ENCODE measurements at places on chromosomes 11 and 22. TPM values are rescaled to one million over a fixed set of nuclear protein-coding genes. Genes with fewer than 3 reads are reported as not detected.

GRCh38 chr11:17760102-17761029 is 25.8 kb downstream of the KCNC1 start:
- no peak for DNase-seq

DNA sequence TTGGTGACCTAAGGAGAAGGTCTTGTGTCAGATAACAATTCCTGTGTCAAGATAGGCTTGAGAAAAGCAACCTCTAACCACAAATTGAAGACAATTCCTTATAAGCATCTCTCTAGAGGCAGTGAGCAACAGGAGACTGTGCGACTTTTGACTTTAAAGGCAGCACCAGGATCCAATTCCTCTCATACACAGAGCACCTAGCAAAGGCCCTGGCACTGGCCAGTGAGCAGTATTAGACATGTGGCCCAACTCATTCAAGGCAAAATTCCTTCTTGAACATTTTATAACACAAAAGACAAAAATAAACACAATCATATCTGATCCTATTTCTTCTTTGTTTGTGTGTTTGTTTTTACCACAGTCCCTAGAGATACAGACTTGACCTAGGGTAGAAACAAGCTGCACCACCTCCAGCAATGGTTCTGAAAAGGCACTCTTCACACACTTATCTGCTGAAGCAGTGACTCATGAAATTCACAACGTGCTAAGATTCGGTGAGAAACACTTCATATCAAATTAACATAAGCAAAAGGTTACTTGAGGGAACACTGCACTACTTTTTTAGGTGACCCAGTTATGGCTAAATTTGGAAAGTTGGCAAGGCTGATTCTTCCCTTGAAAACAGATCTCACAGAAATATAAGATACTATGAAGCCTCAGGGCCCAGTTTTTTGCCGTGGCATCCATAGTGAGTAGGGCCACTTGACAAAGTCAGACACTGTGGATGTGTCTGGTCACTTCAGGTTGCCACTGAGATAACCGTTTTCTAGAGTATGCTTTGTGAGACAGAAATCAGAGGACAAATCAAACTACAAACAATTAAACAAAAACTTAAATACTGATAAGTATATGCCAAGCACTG is 1018.9 kb downstream of the DLG2 start:
- DNase-seq = no peak

GRCh38 chr11:35061516-35062440 is 77.2 kb upstream of the CD44 start:
- no peak for DNase-seq

The MIOX gene
- total RNA-seq = not detected

The MS4A15 gene
- total RNA-seq = 0.17 TPM

The FOLR1 gene
- 172 TPM for total RNA-seq

Measured in spinal cord (tissue), 10 donors.